ENCODE measurements at places on chromosomes 12 and 14. TPM values are rescaled to one million over a fixed set of nuclear protein-coding genes. Genes with fewer than 3 reads are reported as not detected.

The PMCH gene
- not detected for total RNA-seq

The POTEG gene
- not detected for total RNA-seq

- H3K4me3 ChIP-seq, result no peak overlapping the region
- H3K4me1 ChIP-seq, result no peaks in the 10 kb centered on the region
- H3K36me3 ChIP-seq, result no peaks in the 10 kb centered on the region
- DNase-seq, result no peak
- H3K27me3 ChIP-seq, result no peaks in the 10 kb centered on the region
- no peak overlapping the region for H3K27ac ChIP-seq
Observed at GRCh38 chr12:61915420-61915819, 344.8 kb upstream of the USP15 start.

- no peaks in the 10 kb centered on the region for H3K36me3 ChIP-seq
- no peak overlapping the region for H3K4me3 ChIP-seq
- H3K27ac ChIP-seq, result no peak overlapping the region
- no peak for DNase-seq
- H3K27me3 ChIP-seq, result no peaks in the 10 kb centered on the region
Observed at GRCh38 chr14:101055776-101056374, 152.4 kb upstream of the RTL1 start.

Measured in ascending aorta (tissue), 2 donors.